ENCODE measurements at places on chromosomes 12 and 14.

DNA sequence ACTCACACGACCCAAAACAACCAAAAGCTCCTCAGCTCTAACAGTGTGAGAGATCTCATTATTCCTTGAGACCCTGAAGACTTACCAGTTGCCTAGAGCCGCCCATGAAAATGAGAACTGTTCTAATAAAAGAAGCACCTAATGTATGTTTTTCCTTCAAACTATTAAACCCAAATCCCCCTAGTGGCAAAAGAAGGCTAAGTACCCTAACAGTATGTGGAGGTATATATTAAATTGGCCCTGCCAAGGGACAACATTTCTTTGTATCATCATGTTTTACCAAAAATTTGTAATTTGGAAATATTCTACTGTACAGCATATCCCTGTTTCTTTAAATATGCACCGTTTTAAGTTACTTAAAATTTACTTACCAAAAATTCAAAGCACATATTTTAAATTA lies 38.0 kb upstream of the PPFIA2 start:
- no peak for DNase-seq

DNA sequence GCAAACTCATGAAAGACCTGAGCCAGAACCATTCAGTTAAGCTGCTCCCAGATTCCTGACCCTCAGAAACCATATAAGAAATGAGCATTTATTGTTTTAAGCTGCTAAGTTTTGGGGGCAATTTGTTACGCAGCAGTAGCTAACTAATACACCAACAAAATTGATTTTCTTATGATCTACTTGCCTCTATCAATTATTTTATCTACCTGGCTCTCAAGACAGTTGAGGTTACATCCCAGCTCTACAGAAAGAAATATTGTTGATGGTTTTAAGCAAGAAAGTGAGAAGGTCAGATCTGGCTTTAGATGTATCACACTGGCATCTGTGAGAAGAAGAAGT lies 103.1 kb upstream of the MDM1 start:
- no peak for DNase-seq

- DNase-seq = no peak
Measured at GRCh38 chr12:123648401-123648800, 14.8 kb downstream of the GTF2H3 start.

- DNase-seq = no peak
Measured at GRCh38 chr14:96627811-96628775, 125.9 kb downstream of the PAPOLA start.

- DNase-seq = no peak
Measured at GRCh38 chr12:57896434-57897201, 44.7 kb upstream of the ATP23 start.

GRCh38 chr12:93540466-93540865 lies 32.0 kb upstream of the SOCS2 start:
- DNase-seq = no peak

GRCh38 chr14:103502877-103503276 lies 19.8 kb downstream of the CKB start:
- DNase-seq = no peak

DNA sequence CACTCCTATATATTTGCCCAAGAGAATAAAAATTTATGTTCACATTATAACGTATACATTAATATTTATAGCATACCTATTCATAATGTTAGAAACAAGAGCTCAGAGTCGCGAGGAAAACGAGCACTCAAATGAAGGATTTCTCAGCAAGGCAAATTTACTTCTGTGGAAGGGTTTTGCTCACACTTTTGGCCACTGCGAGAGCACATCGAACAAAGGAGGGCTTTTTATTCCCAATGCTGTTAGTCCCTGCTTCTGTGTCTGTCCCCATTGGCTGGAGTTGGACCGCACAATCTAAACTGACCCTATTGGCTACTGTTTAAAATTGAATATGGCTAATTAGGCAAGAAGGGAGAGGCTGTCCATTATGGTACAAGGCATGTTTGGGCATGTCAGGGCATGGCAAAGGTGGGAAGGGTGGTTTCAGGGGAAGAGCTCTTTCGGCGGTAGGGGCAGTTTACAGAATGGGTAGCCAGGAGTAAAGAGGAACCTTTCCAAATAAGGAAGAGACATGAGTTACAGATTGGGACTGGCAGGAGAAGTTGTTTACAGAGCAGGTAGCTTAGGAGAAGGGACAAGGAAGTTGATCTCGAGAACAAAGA lies 702.9 kb downstream of the TRHDE start:
- no peak for DNase-seq

- no peak for DNase-seq
Measured at GRCh38 chr12:60148831-60149230, 553.0 kb downstream of the SLC16A7 start.

DNA sequence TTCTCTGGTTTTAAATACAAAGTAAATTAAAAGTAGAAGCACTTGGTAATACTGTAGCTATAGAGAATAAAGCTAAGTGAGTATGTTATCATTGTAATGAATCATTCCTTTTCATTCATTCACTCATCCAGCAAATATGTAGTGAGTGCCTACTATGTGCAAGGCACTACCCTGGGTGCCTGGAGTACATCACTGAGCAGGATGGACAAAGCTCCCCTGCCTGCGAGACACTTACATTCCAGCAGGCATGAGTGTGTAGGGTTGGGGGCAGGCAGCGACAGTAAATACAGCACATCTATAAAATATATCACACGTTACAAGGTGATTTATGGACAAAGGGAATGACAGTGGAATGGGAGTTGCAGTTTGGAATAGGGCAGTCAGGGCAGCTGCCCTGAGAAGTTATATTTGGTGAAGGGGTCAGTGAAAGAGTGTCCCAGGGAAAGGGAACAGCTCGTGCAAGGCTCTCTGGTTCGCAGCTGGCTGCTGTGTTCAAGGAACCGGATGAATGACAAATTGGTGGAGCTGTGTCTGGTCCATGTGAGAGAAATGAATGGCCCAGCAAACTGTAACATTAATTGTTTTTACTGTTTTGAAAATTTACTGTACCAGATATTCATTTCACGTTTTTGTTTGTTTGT lies 159.6 kb downstream of the CRADD start:
- DNase-seq = no peak

DNA sequence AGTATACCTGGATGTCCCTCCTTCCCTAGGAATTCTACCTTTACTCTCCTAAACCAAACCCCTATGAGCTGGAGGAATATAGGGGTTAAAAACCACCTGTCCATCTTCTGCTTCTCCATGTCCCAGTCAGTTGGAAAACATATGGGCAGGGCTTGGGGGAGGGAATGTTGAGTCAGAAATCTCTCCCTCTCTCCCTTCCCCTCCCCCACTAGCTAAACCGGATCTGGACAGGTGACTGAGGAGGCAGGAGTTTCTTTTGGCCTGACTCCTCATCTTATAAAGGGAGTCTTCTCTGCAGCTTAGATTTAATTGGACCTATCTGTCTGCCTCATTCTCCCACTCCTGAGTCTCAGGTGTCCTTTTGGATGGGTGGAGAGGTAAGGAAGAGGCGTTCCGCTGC lies 6.1 kb downstream of the ERBB3 start:
- no peak for DNase-seq

- no peak for DNase-seq
Measured at GRCh38 chr12:109702111-109702841, 11.3 kb upstream of the FAM222A start.

DNA sequence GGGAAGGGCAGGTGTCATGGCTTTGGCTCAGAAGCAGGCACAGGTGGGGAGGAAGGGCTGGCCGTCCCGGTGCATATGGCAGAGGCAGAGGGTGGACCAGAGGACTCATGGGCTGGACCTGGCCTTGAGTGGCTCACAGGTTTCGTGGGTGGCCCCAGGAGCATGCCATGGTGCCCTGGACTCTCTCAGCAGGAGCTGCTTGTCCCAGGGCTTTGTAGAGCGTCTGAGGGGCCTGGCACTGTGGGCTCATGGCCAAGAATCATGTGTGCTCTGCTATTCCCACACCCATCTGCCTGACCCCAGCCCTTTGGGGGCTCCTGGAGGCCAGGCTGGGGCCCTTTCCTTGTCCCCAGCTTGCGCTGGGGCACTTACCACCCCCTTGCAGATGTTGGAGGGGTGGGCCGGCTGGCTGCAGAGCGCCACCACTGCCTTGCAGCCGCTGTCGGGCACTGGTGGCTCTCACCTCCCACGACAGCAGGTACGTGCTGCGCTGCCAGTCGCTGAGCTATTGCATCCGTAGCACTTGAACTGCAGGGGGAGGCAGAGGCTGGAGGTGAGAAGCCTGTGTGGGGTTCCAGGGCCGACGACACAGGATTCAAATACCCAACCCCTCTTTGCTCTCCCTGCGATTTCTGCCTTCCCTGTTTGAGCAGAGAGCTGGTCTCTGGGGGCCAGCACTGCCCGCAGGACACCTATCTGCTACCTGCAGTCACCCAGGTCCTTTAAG lies 187.4 kb upstream of the PRMT8 start:
- DNase-seq = no peak

GRCh38 chr12:77772676-77773298 lies 57.9 kb upstream of the NAV3 start:
- DNase-seq = no peak

GRCh38 chr14:71381814-71382213 lies 474.6 kb downstream of the PCNX1 start:
- no peak for DNase-seq

GRCh38 chr12:45973526-45973925 lies 16.8 kb downstream of the SCAF11 start:
- no peak for DNase-seq

DNA sequence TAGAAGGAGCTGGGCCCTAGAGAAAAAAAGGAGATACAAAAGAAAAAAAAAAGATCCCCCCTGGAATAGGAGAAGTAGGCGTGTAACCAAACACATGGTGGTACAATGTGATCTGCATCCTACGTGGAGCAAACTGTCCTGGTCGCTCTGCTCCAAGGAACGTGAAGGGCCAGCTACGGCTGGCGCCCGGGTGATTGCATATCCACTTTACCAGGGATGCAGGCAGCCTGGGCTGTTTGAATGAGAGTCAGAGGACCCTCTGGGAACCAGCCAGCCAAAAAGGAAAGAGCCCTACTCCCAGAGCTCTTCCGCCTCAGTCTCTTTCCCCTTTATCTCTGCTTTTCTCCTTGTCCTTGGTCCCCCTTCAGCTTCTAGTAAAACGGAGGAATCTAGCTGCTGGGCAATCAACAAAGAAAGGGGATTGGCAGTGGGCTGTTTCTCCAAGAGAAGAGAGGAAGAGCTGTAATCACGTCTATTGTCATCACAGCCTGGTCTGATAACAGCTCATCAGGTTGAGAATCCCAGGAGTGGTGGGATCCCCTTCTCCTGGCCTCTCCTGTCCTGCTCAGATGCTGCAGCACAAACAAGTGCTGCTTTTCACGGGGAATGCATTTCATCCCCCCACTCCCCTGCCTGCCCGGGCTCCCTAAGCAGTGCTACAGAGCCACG lies 156.0 kb downstream of the ADCK1 start:
- DNase-seq = no peak

- DNase-seq = no peak
Measured at GRCh38 chr14:69850736-69851112, 28.5 kb upstream of the SMOC1 start.

DNA sequence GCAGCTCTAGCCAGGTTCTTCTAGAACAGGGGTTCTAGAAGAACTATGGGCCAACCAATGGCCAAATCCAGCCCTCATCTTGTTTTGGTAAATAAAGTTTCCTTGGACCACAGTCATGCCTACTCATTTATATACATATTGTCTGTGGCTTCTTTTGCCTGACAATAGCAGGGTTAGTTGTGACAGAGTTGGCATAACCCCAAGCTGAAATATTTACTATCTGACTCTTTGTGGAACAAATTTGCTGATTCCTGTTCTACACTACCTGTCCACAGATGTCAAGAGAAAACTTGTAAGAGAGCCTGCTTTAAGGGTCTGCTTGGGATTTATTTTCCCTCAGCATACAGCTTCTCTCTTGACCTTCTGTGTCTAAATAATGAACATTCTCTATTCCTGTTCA lies 289.0 kb downstream of the KSR2 start:
- no peak for DNase-seq

DNA sequence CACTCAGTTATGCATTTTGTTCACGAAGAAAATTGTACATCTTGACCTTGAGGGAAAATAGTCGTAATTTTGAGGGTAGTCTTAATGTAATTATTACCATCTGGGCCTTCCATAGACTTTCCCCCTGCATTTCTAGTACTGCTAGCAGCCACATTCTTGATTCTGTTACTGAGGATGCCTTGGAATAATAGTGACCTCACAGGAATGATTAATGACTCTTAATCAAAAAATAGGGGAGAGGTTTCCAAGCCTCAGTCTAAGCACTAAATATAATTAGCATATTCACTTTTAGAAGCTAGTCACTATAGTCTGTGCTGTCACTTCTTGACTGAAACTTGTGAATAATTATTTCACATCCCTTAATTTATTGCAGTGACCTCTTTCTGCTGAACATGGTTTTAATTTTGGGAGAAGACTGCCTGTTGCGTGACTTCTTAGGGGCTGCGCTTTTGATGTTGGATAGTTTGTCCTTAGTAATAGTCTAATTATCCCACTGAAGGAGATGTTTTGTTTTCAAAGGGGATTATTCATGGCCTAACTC lies 400.5 kb downstream of the ADAMTS20 start:
- no peak for DNase-seq

DNA sequence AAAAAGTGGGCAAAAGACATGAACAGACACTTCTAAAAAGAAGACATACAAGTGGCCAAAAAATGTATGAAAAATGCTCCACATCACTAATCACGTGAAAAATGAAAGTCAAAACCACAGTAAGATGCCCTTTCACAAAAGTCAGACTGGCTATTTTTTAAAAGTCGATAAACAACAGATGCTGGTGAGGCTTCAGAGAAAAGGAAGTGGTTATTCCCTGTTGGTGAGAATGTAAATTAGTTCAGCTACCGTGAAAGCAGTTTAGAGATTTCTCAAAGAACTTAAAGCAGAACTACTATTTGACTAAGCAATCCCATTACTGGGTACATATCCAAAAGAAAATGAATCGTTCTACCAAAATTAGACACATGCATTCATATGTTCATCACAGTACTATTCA lies 237.0 kb downstream of the KIF21A start:
- no peak for DNase-seq

GRCh38 chr14:100237735-100238418 lies 1.1 kb upstream of the YY1 start:
- no peak for DNase-seq

- peak; percentile 10 for DNase-seq
Measured at GRCh38 chr14:68468437-68469207, 324.2 kb downstream of the ZFP36L1 start.

DNA sequence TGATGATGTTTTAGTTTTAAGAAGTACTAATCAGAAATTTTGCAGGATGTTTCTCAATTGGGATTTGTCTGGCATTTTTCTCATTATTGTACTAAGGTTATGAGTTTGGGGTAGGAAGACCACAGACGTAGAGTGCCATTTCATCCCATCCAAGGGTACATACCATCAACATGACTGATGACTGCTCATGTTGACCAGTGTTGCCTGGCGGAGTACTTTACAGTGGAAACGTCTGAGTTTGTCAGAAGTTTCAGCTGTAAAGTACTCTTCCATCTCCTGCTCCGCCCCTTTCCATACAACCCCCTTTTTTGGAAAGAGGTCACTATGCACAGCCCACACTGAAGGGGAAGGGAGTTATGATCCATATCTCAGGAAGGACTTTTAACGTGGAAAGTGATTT lies 74.2 kb downstream of the RCOR1 start:
- DNase-seq = no peak
